Spinal cord (tissue), 10 donors: ENCODE measurements at places on chromosomes 2 and 18. TPM values are rescaled to one million over a fixed set of nuclear protein-coding genes. Genes with fewer than 3 reads are reported as not detected.

ITGB6 gene
- 0.06 TPM for total RNA-seq

SRD5A2 gene
- total RNA-seq: 0.17 TPM

FHOD3 gene
- total RNA-seq: 30.0 TPM

RTP5 gene
- 1.9 TPM for total RNA-seq

LRATD1 gene
- 15.8 TPM for total RNA-seq

TANC1 gene
- 31.6 TPM for total RNA-seq

LONRF2 gene
- total RNA-seq: 60.1 TPM

CREG2 gene
- total RNA-seq: 8.1 TPM

- H3K36me3 ChIP-seq: no peaks in the 10 kb centered on the region
- no peak overlapping the region for H3K4me3 ChIP-seq
- no peaks in the 10 kb centered on the region for H3K4me1 ChIP-seq
- DNase-seq: no peak
- H3K27me3 ChIP-seq: no peaks in the 10 kb centered on the region
Observed at GRCh38 chr2:76667821-76668271, 854.3 kb downstream of the LRRTM4 start.

DNA sequence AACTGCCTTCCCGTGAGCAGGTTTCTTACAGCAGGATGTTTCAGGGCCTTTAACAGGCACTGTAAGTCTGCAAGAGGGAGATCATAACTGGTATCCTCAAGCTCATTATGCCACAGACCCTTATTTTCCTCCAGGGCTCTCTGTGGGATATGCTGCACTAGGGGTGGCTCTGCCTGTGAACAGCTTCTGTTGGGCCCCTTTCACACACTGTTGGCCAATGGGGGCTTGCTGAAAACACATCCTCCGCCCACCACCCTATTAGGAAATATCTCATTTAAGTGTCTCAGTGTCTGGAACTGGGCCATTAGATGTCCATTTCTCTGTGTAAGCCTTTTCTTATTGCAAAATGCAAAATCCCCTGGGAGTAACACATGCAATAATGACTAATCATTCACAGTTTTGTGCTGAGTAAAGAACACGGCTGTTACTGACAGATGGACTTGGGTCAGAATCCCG is 414.3 kb upstream of the HS6ST1 start:
- peaks cover 35% of the 10 kb centered on the region for H3K4me1 ChIP-seq
- H3K27ac ChIP-seq: no peak overlapping the region
- H3K36me3 ChIP-seq: no peaks in the 10 kb centered on the region
- no peaks in the 10 kb centered on the region for H3K27me3 ChIP-seq

DNA sequence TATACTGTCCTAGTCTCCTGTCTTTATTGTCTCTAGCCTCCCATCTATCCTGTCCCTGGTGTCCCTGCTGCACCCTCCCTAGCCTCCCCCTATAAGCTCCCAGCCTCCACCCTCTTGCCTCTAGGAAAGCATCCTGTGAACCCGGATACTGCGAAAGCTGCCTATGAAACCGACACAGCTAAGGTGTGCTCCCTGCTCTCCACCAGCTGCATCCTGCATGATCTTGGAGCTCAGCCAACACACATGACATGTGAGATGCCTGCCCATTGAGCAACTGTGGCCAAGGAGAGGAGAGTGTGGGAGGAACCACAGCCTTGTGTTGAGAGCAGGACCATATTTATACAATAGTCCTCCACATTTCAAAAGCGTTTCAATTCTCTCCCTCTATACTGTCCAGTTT is 187.1 kb downstream of the ZBTB7C start:
- no peak overlapping the region for H3K4me3 ChIP-seq
- no peaks in the 10 kb centered on the region for H3K27me3 ChIP-seq
- H3K36me3 ChIP-seq: no peaks in the 10 kb centered on the region

GRCh38 chr2:61405813-61406212 is 65.1 kb downstream of the USP34 start:
- H3K36me3 ChIP-seq: peaks cover 1% of the 10 kb centered on the region
- no peaks in the 10 kb centered on the region for H3K4me1 ChIP-seq
- no peaks in the 10 kb centered on the region for H3K27me3 ChIP-seq
- H3K4me3 ChIP-seq: no peak overlapping the region

- H3K27me3 ChIP-seq: no peaks in the 10 kb centered on the region
- no peaks in the 10 kb centered on the region for H3K36me3 ChIP-seq
- no peak for DNase-seq
- no peak overlapping the region for H3K4me3 ChIP-seq
Observed at GRCh38 chr2:16051841-16052564, 111.7 kb downstream of the MYCN start.

GRCh38 chr2:60596411-60596810 is 43.0 kb upstream of the BCL11A start:
- no peaks in the 10 kb centered on the region for H3K36me3 ChIP-seq
- no peaks in the 10 kb centered on the region for H3K27me3 ChIP-seq
- no peak overlapping the region for H3K4me3 ChIP-seq
- DNase-seq: no peak
- H3K4me1 ChIP-seq: no peaks in the 10 kb centered on the region

GRCh38 chr18:67074309-67074708 is 442.2 kb downstream of the DSEL start:
- H3K4me1 ChIP-seq: no peaks in the 10 kb centered on the region
- no peaks in the 10 kb centered on the region for H3K36me3 ChIP-seq
- no peak overlapping the region for H3K27ac ChIP-seq
- no peaks in the 10 kb centered on the region for H3K27me3 ChIP-seq
- no peak overlapping the region for H3K4me3 ChIP-seq

GRCh38 chr2:157903151-157903550 is 27.0 kb upstream of the ACVR1 start:
- H3K27me3 ChIP-seq: no peaks in the 10 kb centered on the region
- H3K4me3 ChIP-seq: no peak overlapping the region
- H3K4me1 ChIP-seq: no peaks in the 10 kb centered on the region

GRCh38 chr18:44601447-44601846 is 79.2 kb upstream of the SETBP1 start:
- no peak overlapping the region for H3K4me3 ChIP-seq
- no peaks in the 10 kb centered on the region for H3K36me3 ChIP-seq
- peak; percentile 70 for DNase-seq
- no peaks in the 10 kb centered on the region for H3K27me3 ChIP-seq
- H3K4me1 ChIP-seq: no peaks in the 10 kb centered on the region

GRCh38 chr2:71379086-71379485 is 47.5 kb downstream of the ZNF638 start:
- DNase-seq: no peak
- H3K4me3 ChIP-seq: no peak overlapping the region
- no peak overlapping the region for H3K27ac ChIP-seq

DNA sequence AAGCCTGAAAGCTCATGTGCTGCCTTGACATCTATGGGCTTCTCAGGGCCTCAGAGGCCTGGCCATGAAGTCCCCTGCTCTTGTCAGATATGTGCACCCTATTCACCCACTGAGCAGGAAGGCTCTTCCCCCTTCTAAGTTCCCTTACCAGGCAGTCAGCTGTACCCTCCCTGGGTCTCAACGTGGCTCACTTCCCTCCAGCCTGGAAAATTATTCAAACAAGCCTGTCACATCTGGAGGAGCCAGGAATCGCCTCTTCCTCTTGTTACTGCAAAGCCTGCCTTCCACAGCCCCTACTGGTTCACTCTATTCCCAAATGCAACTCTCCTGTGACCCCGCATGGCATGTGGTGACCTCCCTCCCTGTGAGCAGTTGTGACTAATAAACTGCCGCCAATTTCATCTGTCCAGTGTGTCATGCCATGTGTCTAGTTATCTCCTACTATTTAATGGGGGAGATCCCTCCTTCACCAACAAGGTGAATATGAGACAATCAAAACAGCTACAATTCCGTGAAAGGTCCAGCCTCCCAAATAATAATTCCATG is 8.4 kb upstream of the SERPINB8 start:
- H3K27me3 ChIP-seq: no peaks in the 10 kb centered on the region
- no peak overlapping the region for H3K27ac ChIP-seq
- H3K36me3 ChIP-seq: no peaks in the 10 kb centered on the region
- H3K4me3 ChIP-seq: no peak overlapping the region
- no peak for DNase-seq

GRCh38 chr18:10252494-10252893 is 201.9 kb upstream of the APCDD1 start:
- H3K27me3 ChIP-seq: no peaks in the 10 kb centered on the region
- H3K4me1 ChIP-seq: peaks cover 11% of the 10 kb centered on the region
- DNase-seq: no peak
- no peak overlapping the region for H3K4me3 ChIP-seq
- H3K36me3 ChIP-seq: no peaks in the 10 kb centered on the region
- H3K27ac ChIP-seq: no peak overlapping the region

- no peaks in the 10 kb centered on the region for H3K36me3 ChIP-seq
- no peaks in the 10 kb centered on the region for H3K27me3 ChIP-seq
- H3K4me3 ChIP-seq: no peak overlapping the region
Observed at GRCh38 chr2:221465776-221466175, 106.3 kb downstream of the EPHA4 start.

GRCh38 chr2:15956751-15957736 is 16.7 kb downstream of the MYCN start:
- no peak overlapping the region for H3K4me3 ChIP-seq
- no peaks in the 10 kb centered on the region for H3K36me3 ChIP-seq
- H3K27ac ChIP-seq: no peak overlapping the region
- DNase-seq: no peak
- H3K4me1 ChIP-seq: no peaks in the 10 kb centered on the region
- H3K27me3 ChIP-seq: no peaks in the 10 kb centered on the region

DNA sequence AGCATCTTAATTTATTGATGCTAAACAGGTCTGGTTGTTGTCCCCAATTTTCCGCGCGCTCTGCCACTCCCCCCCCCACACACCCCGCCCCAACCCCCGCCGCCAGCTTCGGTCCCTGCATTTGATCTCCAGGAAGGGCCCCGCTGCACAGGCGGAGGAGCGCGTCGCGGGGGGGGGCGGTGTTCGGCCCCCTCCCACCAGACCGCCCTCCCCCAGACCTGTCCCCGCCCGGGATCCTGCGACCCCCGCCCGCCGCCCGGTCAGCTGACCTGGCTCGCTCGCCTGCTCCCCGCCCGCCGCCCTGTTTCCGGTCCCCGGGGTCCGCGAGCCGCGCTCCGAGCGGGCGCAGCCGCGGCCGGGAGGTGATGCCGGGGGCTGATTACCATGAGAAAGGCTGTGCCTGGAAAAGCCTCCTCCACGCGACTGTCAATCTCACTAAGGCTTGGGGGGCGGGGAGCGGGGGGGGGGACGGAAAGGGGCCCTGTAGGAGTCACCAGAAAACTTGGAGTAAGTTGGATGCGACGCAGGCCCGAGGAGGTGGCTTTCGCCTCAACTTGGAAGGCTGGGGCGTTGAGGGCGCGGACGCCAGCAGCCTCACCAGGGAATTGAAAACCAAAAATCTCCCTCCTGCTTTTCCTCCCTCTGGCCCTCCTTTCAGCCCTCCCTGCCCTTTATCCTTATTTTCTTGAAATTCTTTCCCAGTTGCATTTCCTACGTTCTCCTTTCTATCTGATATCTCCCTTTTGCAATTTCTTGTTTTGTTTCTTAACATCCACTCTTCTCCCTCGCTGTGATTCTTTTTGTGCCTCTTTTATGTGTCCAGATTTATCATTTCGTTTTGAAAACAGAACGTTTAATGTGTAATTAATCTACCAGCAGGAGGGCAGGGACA is 4.4 kb upstream of the ZEB2 start:
- H3K4me1 ChIP-seq: peaks cover 15% of the 10 kb centered on the region
- H3K4me3 ChIP-seq: peak overlapping the region; percentile 71
- H3K36me3 ChIP-seq: no peaks in the 10 kb centered on the region
- no peak for DNase-seq
- peaks cover 8% of the 10 kb centered on the region for H3K27me3 ChIP-seq

DNA sequence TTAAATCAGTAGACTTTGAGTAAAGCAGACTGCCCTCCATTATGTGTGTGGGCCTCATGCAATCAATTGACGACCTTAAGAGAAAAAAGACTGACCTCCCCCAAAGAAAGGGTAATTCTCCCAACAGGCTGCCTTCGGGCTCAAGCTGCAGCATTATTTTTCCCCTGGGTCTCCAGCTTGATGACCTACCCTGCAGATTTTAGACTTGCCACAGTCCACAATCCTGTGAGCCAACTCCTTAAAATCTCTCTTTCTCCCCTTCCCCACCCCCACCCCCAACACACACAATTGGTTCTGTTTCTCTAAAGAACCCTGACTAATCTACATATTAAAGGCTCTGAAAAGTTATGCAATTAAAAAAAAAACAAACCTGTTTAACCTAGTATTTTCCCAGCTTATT is 89.4 kb downstream of the RNF152 start:
- H3K36me3 ChIP-seq: no peaks in the 10 kb centered on the region
- H3K27me3 ChIP-seq: no peaks in the 10 kb centered on the region
- no peak overlapping the region for H3K4me3 ChIP-seq
- no peaks in the 10 kb centered on the region for H3K4me1 ChIP-seq
- H3K27ac ChIP-seq: no peak overlapping the region

- DNase-seq: no peak
- H3K36me3 ChIP-seq: no peaks in the 10 kb centered on the region
- H3K27me3 ChIP-seq: no peaks in the 10 kb centered on the region
- H3K27ac ChIP-seq: no peak overlapping the region
- no peaks in the 10 kb centered on the region for H3K4me1 ChIP-seq
Observed at GRCh38 chr2:143674051-143674450, 544.8 kb downstream of the ARHGAP15 start.

DNA sequence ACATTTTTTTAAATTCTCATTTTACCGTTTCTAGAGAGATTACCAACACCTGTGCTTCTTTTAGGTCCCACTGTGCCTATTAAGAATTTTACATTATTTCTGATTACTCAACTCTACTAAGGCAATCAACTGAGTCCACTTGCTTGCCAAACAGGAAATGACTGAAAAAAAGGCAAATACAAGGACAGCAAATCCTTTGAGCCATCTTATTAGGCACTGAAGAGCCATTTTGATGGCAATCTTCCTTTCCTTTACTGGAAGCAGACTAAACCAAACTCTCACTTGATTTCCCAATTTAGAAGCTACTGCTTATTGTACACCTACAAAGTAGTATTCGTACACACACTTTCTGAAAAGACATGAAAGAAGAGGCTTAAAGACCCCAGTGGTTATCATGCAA is 121.4 kb upstream of the COL3A1 start:
- H3K4me1 ChIP-seq: no peaks in the 10 kb centered on the region
- H3K36me3 ChIP-seq: no peaks in the 10 kb centered on the region
- no peak overlapping the region for H3K4me3 ChIP-seq
- H3K27me3 ChIP-seq: no peaks in the 10 kb centered on the region
- no peak overlapping the region for H3K27ac ChIP-seq
